H4 (cell line): ENCODE measurements at places on chromosomes 12 and 14. TPM values are rescaled to one million over a fixed set of nuclear protein-coding genes. Genes with fewer than 3 reads are reported as not detected.

DNA sequence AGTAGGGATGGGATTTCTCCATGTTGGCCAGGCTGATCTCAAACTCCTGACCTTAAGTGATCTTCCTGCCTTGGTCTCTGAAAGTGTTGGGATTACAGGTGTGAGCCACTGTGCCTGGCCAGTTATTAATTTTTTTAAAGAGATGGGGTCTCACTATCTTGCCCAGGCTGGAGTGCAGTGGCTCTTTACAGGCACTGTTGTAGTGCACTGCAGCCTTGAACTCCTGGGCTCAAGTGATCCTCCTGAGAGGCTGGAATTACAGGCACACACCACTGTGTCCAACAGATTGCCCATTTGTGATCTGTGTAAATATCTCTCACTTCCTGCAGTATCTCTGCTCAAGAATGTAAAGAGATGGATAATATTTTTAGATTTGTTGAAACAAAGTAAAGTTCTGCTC is 45.9 kb downstream of the PTPN11 start:
- DNase-seq: no peak

GRCh38 chr14:104421892-104422828 is 157.4 kb upstream of the C14orf180 start:
- DNase-seq: no peak

GRCh38 chr14:76050250-76050649 is 64.7 kb downstream of the IFT43 start:
- DNase-seq: no peak

- no peak for DNase-seq
Measured at GRCh38 chr12:71312768-71313403, 126.7 kb upstream of the LGR5 start.

Gene CLECL1
- not detected in 2 replicates for total RNA-seq

Gene PMEL
- 0.43 and 0.87 TPM in 2 replicates for total RNA-seq

Gene ZNF385A
- total RNA-seq: 2.3 and 5.3 TPM in 2 replicates

Gene TESPA1
- total RNA-seq: 1.8 and 11.7 TPM in 2 replicates

DNA sequence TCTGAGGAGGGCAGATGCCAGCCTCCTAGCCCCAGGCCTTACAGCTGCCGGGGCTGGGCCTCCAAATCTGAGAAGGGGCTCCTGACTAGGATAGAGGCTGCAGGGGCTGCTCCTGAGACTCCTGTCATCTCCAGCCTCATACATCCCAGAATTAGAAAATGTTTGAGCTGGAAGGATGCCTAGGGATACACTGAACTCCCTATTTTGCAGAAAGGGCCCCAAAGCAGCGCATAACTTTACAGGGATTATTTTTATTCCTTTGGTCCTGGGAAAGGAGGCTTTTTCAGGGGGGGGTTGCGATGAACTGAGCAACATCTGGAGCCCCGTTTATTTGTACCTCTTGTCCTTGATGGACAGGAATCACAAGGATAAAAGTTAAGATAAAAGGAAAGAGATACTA is 35.9 kb upstream of the SLC38A2 start:
- DNase-seq: no peak

- DNase-seq: no peak
Measured at GRCh38 chr14:70663707-70664179, 22.0 kb downstream of the TTC9 start.

- peak; percentile 30 for DNase-seq
Measured at GRCh38 chr12:42696406-42697149, 107.0 kb upstream of the PRICKLE1 start.

- DNase-seq: no peak
Measured at GRCh38 chr12:114627393-114627792, 56.6 kb downstream of the TBX3 start.

DNA sequence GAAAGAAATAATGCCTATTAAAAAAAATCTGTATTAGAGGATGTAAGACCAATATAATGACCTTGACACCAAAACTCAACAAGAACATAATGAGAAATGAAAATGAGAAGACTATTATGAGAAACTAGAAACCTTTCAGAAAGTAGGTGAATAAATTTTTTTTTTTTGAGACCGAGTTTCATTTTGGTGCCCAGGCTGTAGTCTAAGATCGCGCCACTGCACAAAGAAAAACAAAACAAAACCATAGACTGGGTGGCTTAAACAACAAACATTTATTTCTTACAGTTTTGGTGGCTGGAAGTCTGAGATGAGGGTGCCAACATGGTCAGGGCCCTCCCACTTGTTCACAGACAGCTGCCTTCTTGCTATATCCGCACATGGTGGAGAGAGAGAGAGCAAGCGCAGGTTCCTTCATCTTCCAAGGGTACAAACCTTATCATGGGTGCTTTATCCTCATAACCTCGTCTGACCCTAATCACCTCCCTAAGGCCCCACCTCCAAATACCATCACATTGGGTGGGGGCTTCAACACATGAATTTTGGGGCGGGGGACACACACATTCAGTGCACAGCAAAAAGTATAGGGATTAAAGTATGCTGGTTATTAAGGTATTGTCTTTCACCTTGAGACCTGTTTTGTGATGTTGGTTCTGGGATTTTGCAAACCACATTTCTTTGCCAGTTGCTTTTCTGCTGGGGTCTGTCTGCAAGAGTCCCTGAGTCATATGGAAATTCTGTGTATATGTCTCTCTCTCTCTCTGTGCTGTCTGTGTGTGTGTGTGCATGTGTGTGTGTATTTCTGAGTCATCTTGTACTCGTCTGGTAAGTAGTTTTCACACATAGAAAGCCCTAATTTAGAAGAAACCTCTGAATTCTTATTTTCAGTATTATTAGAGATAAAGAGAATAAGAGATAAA is 26.2 kb downstream of the ZCRB1 start:
- peak; percentile 27 for DNase-seq

DNA sequence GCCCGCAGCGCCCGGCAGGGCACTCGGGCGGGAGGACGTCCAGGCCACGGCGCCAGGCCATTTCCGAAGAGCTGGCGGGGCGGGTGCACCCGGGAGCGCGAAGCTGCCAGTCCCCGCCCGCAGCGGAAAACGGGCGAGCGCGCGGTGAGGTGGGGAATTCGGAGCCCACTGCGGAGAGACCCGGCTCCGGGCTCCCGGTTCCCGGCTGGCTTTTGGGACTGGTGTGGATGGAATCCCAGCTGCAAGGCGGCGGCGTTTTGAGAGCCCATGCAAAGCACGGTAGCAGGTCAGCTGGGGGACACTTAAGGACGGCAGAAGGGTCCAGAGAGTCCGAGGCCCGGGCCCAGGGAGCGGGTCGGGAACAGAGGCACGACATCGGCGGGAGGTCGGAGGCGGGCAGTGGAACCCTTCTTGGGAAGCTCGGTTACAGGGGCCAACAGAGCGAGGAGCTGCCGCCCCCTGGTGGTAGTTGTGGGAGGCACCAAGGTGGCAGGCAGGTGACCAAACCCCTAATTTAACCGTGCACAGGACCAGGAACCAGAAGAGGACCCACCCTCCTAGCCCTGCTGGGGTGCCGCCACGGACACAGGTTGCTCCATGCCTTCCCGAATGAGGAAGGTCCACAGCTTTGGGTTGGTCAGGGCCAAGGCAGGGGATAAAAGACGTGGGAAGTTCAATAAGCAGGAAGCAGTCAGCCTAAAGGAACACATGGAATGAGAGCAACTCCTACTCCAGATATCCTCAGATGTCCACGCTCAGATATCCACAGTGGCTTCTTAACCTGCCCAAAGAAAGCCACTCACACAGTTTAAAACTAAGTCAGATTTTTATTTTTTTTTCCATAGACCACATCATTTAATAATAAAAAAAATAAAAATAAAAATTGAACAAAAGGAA is 685 bp upstream of the CDH24 start:
- DNase-seq: peak; percentile 81

Gene ESPL1
- 7.8 and 22.6 TPM in 2 replicates for total RNA-seq

DNA sequence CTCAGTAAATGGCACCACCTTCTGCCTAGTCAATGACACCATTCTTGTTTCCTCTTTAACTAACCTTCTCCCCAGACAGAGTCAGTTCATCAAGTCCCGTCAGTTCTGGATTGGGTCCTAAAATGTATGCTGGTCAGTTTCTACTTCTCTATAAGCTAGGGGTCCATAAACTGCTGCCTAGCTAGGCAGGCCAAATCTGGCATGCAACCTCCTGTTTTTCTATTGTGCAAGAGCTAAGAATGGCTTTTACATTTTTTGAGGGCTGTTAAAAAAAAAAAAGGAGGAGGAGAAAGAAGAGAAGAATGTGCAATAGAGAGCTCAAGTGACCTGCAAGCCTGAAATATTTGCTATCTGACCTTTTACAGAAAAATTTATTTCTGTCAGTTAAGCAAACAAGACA is 6.4 kb upstream of the TMED10 start:
- no peak for DNase-seq

DNA sequence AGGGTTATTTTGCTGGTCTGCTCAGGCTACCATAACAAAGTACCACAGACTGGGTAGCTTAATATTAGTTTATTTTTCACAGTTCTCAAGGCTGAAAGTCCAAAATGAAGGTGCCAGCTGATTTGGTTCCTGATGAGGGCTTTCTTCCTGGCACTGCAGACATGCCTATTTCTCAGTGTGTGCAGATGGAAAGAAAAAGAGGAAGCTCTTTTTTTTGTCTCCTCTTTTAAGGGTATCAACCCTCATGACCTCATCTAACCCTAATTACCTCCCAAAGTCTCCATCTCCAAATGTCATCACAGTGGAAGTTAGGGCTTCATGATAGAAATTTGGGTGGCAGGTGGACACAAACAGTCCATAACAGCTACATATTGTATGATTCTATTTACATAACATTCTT is 25.0 kb upstream of the POLR3B start:
- no peak for DNase-seq

DNA sequence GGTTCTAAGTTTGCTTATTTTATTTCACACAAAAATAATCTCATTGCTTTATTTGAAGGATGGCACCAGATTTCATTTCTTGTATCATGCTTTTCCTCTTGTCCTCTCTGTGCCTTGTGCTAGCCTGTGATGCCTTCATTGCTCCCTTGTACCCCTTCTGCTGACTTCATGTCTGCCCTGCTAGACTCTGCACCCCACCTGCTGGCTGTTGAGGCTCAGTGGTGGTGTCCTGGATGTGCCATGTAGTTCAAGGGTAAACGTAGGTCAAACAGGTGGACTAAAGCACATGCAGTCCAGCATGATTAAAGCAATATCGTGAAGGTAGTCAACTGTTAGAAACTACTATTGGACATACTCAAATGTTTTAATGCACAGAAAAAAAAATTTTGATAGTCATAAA is 21.6 kb downstream of the MRPS35 start:
- DNase-seq: peak; percentile 10

GRCh38 chr12:65876898-65877721 is 52.8 kb downstream of the HMGA2 start:
- no peak for DNase-seq

Gene HOXC5
- not detected in 2 replicates for total RNA-seq

DNA sequence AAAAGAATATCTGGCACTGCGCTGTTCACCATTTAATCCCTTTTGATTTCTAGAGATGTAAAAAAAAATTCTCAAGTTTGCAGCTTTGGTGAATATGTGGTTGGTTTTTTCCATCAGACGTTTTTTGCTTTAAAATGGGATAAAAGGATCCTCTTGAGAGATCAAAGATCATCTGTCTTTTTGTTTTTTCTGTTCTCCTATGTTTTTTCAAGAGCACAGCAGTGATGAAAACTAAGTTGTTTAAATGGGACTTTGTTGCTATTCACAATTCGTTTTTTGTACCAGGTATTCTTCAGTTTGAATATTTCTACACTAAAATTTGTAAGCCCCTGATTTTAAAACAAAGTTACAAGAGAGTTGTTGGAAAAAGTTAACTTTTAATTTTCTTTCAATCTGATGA is 29.7 kb upstream of the REP15 start:
- no peak for DNase-seq

GRCh38 chr12:123868791-123869190 is 103.8 kb downstream of the CCDC92 start:
- DNase-seq: no peak

Gene LGALS3
- 77.5 and 79.4 TPM in 2 replicates for total RNA-seq

Gene RNF31
- 44.3 and 107 TPM in 2 replicates for total RNA-seq

Gene TAS2R8
- total RNA-seq: not detected in 2 replicates

GRCh38 chr12:52661668-52662067 is 9.7 kb upstream of the KRT2 start:
- DNase-seq: no peak

DNA sequence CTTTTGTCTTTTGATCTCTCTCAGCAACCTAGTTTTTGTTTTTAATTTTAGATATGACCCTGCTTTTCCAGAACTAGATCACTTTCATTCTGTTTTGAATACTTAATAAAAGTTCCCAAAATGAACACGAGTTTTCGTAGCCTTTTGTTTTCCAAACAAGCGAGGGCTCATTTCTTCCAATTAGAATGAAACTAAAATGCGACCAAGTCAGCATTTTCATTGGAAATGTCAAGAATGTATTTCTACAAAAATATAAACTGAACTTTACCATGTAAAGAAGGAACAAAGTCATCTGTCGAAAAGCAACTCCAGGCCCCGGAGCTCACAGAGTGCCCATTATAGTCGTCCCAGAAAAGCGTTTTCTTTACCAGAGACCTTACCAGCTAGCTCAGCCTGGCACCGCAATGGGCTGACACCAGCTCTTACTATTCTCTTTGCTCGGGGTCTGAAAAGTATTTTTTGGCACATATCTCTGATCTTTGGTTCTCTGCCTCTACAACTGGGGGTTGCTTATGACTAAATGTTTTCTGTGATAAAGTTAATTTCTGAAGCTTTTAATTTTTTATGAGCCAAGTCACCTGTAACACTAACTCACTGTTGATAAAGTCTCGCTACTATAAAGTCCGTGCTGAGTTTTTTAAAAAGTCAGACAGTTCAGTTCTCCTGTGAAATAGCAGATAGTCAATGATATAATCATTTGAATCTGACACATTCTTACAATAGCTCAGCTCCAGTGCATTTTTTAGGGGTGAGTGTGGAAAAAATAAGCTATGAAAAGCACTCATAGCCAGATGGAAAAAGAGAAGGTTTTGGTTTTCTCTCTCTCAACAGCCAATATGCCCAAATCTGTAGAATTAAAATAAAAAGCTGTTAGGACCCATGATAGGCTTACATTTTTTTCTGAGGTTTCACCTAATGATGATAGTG is 43.4 kb downstream of the SAMD4A start:
- no peak for DNase-seq

- DNase-seq: peak; percentile 13
Measured at GRCh38 chr14:26709019-26709418, 111.2 kb upstream of the NOVA1 start.

DNA sequence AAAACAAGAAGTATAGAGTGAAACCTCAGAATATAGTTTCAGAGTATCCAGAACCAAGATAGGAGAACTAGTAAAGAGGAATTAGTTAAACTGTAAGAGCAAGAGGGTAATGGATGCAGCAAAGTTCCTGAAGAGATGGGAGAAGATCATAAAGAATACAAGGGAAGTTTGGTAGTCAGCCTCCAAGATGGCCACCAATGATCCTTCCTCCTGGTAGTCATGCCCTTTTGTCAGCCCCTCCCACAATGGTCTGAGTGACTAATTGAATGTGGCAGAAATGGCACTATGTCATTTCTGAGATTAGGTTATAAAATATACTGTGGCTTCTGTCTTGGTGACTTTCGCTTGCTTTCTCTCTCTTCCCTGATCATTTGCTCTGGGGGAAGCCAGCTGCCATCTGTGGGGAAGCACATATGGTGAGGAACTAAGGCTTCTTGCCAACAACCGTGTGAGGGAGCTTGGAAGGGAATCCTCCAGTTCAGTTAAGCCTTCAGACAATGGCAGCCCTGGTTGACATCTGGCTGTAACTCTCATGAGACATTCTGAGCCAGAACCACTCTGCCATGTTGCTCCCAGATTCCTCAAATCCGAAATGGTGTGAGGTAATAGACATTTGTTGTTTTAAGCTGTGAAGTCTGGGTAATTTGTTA is 55.3 kb upstream of the AMN1 start:
- DNase-seq: no peak
